Stimulated activated CD4-positive, alpha-beta T cell treated with anti-CD3 and anti-CD28 coated beads, TNF-alpha, amount 100 ng/mL, for 1 hour (primary cell): ENCODE measurements at places on chromosomes 13 and 19.

DNA sequence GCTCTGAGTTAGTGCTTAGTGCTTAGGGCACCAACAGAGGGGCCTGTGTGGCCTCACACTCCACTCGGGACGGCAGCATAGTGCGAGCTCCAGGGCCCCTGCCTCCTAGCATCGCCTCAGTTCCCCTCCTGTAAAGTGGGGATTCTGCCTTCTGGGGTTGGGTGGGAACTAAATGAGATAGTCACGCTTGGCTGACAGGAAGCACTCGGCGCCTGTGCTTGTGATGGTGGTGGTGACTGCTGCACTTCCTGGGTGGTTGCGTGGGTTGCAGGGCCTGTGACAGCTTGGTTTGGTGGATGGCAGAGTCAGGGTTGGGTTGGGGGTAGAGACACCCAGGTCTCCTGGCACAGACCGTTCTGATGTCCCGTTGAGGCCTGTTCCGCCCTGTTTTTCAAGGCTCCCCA is 7.7 kb downstream of the PLEKHF1 start:
- peak; percentile 67 for DNase-seq

DNA sequence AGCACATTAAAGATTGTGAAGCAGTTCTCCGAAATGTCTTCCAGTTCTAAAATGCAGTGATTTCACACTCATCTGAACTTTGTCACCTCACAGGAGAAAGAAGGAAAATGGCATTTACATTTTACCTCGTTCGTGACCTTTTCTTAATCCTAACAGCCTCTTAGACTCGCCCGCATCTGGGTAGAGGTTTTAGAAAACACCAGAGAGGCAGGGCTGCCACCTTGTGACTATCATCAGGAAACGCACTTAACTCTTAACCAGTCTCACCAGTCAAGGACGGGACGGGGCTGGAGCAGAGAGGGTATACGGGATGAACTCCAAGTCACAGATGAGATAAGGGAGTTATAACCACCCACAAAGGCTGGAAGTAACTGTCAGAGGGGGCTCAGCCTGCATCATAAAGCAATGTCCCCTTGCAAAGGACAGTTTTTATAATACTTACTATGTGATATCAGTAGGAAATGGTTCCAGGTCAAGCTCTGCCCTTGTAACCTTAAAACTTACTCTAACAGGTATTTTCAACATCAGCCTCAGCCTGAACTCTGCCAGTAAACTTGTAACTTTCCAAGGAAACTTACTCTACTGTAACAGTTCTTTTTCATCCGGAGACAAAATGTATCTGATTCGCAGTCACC is 8.6 kb upstream of the CEACAM6 start:
- no peak for DNase-seq

DNA sequence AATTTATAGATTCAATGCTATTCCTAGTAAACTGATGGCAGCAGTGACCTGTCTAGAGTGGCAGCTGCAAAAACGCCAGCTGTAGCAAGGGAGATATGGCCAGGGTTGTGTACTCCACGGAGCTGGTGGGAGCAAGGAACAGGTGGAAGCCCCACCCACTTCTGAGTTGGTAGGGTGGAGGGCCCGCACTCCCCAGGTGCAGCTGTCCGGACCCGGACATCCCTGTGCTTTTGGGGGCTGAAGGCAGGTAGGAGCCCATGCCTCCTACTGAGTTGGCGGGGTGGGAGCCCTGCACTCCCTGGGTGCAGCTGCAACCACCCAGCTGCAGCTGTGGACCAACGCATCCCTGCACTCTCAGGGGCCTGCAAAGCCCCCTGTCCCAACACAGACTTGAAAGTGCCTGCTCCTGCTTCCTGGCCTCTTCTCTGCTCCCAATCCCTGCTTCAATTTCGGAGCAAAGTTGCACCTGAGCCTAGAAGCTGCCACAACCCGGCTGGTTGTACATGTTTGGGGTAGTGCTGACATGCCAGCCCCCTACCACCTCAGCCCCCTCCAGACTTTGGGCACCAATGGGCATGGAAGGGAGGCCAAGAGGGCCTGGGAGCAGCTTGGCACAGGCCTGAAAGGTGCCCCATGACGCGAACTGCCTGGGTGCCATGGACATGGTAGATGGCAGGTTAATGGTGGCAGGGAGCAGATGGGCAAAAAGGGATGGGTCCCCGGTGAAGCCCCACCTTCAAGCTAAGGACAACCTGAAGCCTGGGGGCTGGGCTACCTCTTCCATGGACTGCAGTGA is 19.8 kb downstream of the UGGT2 start:
- DNase-seq, result no peak

- DNase-seq, result no peak
These were observed 58.4 kb downstream of the PEPD start for GRCh38 chr19:33463199-33463598.

DNA sequence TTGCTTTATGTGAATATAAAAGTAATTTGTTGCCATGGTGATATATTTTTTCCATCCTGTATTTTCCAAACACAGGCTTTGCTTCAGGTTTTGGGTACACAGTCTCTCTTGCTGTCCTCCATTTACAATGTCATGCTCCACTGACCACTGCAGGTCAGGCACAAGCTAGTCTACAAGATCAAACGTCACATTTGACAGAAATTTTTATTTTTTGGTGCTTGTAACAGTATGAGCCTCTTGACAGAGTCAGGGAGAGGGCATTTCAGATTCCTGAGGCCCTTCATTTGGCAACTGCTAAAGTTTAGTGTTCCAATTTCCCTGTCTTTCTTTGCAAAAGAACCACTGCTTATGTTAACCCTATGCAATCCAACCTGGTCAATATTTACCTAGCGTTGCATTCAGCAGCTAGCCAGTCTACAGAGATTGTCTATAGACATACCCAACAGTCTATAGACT is 175.0 kb downstream of the RFC3 start:
- DNase-seq, result no peak

DNA sequence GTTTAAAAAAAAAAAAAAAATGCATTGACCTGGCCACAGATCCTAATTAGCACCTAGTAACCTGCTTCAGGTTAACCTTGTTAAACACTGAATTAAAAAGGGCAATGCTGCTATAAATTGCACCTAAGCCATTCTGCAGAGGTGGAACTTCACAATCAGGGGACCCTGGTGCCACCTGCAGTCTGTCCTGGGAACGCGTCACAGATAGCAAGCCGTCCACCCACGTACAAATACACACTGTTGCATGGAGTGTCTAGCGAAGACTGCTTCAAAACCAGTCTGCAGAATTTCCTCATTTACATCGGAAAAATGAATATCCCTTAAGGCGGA is 169.3 kb downstream of the COL4A1 start:
- no peak for DNase-seq

DNA sequence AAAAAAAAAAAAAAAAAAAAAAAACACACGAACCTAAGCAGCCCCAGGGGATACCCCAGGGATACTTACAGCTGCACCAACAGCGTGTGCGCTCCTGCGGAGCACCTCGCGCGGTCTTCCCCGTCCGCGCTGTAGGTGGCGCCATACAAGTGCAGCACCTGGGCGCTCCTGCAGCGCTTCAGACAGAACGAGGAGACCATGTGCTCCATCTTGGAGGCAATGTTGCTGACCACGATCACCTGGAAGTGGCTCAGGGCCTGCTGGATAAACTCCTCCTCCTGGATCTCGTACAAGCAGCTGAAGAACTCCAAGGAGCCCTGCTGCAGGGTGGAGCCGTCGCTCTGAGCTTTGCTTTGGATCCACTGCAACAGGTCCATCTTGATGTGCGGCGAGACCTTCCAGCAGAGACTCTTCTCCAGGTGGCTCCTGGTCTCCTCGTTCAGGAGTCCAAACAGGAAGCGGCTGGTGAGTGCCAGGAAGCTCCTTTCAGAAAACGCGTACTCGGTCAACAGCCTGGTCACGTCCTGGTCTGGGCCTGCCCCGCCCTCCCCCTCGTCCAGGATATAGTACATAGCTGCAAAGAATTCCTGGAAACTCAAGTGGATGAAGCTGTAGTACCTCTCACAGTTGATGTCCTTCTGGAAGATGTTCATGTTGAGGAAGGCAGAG is 14.5 kb downstream of the NLRP12 start:
- no peak for DNase-seq

DNA sequence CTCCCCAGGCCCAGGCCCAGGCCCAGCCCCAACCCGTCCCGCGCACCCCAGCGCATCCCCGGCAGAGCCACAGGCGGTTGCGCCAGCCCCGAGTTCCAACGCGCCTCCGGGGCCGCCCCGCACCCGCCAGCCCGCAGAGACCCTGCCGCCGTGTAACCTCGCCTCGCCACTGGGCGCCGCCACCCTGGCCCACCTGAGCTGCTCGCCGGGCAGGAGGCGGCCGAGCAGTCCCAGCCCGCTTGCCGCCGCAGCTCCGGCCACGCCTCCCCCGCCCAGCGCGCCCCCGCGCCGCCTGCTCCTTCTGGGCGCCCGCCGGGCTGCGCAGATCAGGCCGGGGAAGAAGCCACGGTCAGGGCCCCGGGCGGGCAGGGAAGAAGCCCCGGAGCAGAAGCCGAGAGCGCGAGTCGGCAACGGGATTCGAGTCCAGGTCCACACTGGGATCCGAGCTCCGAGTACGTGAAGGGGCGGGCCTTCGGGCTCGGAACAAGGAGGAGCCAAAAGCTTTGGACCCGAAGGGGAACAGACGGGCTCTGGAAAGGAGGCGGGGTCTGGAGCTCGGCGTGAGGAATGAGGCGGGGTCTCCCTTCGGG is at the start of gene MBOAT7:
Gene MBOAT7, minus strand, starts transcription at position 436 of the 590 bp plus-strand sequence. CDS start 1,072 bp downstream, outside the sequence.
- DNase-seq, result no peak

- no peak for DNase-seq
These were observed 6.5 kb downstream of the MAB21L1 start for GRCh38 chr13:35469806-35470525.

- no peak for DNase-seq
These were observed 116.6 kb upstream of the UQCRFS1 start for GRCh38 chr19:29329460-29330134.

GRCh38 chr13:20405691-20406090 is 120.0 kb downstream of the CRYL1 start:
- DNase-seq, result no peak

- no peak for DNase-seq
These were observed 27.5 kb downstream of the LNX2 start for GRCh38 chr13:27592865-27593264.

- DNase-seq, result no peak
These were observed 2.0 kb upstream of the GAPDHS start for GRCh38 chr19:35531291-35531690.

- DNase-seq, result no peak
These were observed 135.3 kb downstream of the RFC3 start for GRCh38 chr13:33953203-33953602.

DNA sequence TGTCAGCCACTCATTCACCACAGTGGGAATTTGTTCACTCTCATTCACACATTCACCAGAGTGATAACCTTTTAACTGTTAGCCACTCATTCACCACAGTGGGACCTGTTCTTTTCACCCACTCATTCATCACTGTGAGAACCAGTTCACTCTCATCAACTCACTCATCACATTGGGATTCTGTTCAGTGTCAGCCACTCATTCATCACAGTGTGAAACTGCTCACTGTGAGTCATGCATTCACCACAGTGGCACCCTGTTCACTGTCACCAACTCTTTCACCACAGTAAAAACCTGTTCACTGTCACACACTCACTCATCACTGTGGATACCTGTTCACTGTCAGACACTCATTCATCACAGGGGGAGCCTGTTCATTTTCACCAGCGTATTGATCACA is 43.5 kb upstream of the ZNF85 start:
- no peak for DNase-seq

DNA sequence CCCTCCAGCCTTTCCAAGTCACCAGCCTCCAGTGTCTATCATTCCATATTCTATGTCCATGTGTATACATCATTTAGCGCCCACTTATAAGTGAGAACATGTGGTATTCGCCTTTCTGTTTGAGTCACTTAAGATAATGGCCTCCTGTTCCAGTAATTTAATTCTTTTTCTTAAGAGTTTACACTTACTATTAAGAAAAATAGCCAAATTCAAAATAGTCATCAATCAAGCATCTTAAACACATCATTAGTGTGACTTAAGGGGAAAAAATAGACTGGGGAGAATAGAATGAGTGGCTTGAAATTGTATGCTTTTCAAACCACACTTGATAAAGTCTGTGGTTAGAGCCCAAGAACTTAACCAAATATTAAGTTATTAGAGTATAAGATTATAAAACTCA is 248.0 kb downstream of the MAB21L1 start:
- no peak for DNase-seq

DNA sequence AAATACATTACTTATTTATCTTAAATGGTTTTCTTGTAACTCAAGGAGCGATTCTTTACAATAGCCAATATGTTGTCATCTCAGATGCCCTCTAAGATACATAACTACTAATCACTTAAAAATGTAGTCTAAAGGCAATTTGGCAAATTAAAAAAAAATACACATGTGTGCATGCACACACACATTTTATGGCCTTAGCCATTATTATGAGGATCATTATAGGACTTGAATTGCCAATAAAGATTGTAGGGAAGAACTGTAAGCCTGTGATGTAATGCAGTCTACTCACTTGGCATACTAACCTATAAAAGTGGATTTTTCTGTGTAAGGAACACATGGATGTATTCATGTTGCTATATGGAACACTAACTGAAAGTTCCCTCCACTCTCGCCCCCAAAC is 274.3 kb downstream of the SHISA2 start:
- DNase-seq, result no peak

- no peak for DNase-seq
These were observed at the start of gene DACH1 for GRCh38 chr13:71867131-71867814. Gene DACH1 (minus strand): TSS chr13:71867204.

- DNase-seq, result no peak
These were observed 173.1 kb upstream of the RFC3 start for GRCh38 chr13:33644581-33645543.

DNA sequence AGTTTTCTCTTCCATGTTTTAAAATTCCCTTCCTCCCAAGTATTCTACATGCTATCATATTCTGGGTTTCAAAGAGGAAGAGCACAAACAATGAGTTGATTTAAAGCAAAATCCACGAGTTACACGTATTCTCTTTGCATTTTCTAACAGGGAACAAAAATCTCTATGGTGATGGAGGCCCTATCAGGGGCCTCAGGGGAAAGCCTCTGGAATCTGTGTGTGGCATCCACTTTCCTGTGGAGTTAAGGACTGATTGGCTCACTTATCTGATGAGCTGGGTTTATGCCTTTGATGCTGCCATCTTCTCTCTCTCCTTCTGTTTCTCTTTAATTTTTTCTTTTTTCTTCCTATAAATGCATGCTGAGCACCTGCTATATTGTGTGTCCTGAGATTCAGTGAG is 14.8 kb downstream of the OLFM4 start:
- DNase-seq, result no peak

DNA sequence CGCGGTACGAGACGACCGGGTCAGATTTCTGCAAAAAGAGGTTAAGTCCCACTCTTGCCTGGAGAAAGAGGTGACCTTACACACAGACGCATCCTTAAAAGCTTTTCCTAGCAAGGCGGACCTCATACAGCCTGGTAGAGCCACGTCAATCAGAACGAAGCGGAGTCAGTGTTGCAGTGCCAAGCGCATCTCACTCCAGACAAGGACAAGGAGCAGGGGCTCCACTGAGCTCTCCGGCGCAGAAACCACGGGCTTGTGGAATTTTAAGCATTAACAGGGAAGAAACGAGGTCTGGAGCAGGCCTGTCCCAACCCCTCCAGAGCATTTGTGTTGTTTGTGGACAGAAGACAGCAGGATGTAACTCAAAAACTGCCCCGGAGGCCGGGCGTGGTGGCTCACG is 7.1 kb downstream of the EEF2 start:
- no peak for DNase-seq

- no peak for DNase-seq
These were observed 22.9 kb upstream of the FAM216B start for GRCh38 chr13:42758515-42758914.

GRCh38 chr19:18439025-18439909 is 1.3 kb upstream of the ISYNA1 start:
- DNase-seq, result no peak
